ENCODE measurements at places on chromosomes 13 and 19. TPM values are rescaled to one million over a fixed set of nuclear protein-coding genes. Genes with fewer than 3 reads are reported as not detected.

DNA sequence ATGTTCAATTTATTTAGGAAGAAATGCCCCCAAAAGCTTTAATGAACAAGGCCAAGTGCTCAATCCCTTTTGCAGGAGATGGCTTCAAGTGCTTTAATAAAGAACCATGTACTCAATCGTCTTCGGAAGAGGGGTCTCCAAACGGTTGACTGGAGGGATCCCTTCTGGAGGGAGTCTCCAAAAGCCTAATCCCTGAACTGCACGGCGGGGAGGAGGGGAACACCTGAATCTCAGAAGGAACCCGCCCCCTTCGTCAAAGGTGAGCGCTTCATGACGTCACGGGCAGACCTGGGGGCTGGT is 505 bp downstream of the PAF1 start:
- peaks cover 22% of the 10 kb centered on the region for H3K36me3 ChIP-seq
- peak overlapping the region; percentile 97 for H3K4me3 ChIP-seq
- DNase-seq, result no peak

DNA sequence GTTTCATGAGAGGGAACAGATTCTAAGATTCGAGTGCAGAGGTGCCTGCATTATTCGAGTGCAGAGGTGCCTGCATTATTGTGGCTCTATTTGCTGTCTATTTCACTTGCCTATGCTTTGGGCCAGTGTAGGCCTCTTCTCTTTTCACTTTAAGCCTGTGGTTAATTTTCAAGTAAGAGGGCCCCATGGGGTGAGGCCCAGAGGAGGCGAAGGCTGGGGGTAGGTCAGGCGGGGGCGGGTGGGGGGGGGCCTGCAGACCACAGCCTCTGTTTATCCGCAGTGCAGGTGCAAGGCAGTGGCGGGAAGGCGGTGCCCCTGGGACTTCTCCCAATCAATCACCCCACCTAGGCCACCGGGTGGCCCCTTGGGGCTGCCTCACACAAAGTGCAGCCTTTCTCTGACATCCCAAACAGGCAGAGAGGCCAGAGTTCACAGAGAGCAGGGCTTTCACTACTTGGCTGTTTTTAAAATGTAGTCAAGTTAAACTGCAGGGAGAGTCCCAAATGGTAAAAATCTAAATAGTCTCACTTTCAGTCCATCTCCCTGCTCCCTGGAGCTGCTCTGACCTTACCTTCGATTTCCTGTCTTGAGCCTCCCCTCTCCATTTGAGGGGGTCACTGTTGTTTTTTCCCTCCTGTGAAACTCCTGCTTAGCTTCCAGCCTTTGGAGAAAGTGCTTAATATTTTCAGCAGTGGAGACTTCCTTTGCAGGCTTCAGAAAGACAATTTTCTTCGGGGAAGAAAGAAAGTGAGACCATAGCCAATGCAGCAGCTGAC is 249.0 kb downstream of the DLEU7 start:
- no peaks in the 10 kb centered on the region for H3K36me3 ChIP-seq
- no peak overlapping the region for H3K4me3 ChIP-seq
- peak overlapping the region; percentile 72 for H3K27ac ChIP-seq
- peak; percentile 20 for DNase-seq

DNA sequence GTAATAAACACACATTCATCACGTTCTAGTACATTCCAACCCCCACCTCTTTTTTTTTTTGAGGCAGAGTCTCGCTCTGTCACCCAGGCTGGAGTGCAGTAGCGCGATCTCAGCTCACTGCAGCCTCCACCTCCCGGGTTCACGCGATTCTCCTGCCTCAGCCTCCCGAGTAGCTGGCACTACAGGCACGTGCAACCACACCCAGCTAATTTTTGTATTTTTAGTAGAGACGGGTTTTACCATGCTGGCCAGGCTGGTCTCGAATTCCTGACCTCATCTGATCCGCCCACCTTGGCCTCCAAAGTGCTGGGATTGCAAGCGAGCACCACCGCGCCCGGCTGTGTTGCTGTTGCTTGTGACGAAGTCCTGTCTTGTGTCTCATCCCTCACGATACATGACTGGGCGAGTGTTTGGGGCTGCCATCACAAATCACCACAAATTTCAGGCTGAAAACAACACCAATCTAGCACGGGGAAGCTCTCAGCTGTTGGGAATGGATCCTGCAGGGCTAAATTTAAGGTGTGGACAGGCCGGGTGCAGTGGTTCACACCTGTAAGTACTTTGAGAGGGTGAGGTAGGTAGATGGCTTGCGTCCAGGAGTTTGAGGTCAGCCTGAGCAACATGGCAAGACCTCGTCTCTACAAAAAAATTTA is 15.7 kb downstream of the MOB3A start:
- H3K4me3 ChIP-seq, result no peak overlapping the region
- no peak for DNase-seq
- no peaks in the 10 kb centered on the region for H3K27me3 ChIP-seq
- H3K4me1 ChIP-seq, result no peaks in the 10 kb centered on the region
- H3K36me3 ChIP-seq, result peaks cover 11% of the 10 kb centered on the region

GRCh38 chr13:57353831-57354230 is 186.8 kb downstream of the PRR20E start:
- H3K27me3 ChIP-seq, result no peaks in the 10 kb centered on the region
- DNase-seq, result no peak
- H3K27ac ChIP-seq, result no peak overlapping the region

The PROSER1 gene
- total RNA-seq, result 82.4 TPM
